Transverse colon (tissue), 4 donors: ENCODE measurements at places on chromosomes 13 and 19. TPM values are rescaled to one million over a fixed set of nuclear protein-coding genes. Genes with fewer than 3 reads are reported as not detected.
A peak's percentile ranks its signal among the peaks of the same experiment; 100 is the strongest.

The FCGBP gene
- 1,799 TPM for total RNA-seq

- H3K27ac ChIP-seq: no peak overlapping the region
- H3K36me3 ChIP-seq: no peaks in the 10 kb centered on the region
- no peaks in the 10 kb centered on the region for H3K4me1 ChIP-seq
- no peak overlapping the region for H3K4me3 ChIP-seq
Observed at GRCh38 chr13:63327584-63327983, 1911.9 kb upstream of the PCDH20 start.

DNA sequence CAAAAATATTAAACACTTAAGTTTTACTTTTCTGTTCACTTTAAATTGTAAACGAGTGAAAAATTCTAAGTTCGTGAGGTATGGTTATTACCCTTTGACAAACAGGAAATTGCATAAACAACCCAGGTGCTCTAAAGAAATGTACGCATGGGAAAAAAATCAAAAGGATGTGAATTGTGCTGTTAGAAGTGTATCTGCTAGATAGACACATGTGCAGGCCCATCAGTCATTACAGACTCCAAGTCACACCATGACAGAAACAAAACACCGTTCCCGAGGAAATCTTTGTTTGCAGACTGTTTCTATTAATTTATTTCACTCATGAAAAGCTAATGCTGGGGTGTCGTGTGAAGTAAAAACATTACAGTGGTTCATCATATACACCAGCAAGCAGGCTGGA is 17.0 kb upstream of the DOCK9 start:
- no peaks in the 10 kb centered on the region for H3K36me3 ChIP-seq
- no peaks in the 10 kb centered on the region for H3K27me3 ChIP-seq

The POU2F2 gene
- total RNA-seq: 7.1 TPM

DNA sequence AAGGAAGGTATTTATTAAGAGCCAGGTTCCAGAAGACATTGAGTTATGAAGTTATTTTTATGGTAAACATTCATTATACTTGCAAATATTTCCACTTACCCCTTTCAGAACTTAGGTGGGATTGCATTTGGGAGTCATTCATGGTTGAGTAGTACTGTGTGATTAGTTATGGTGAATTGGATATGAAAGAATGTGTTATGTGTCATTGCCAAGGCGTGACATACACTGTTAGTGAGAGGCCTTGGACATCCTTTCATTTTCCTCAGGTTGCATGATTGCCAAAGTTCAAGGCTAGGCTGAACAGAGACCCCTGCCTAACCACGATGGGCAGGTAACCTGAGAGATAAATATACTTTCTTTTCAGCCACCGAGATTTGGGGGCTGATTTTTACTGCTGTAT is 40.9 kb upstream of the MYO16 start:
- no peaks in the 10 kb centered on the region for H3K36me3 ChIP-seq
- H3K27ac ChIP-seq: no peak overlapping the region
- DNase-seq: no peak
- H3K4me1 ChIP-seq: no peaks in the 10 kb centered on the region
- no peak overlapping the region for H3K4me3 ChIP-seq
- no peaks in the 10 kb centered on the region for H3K27me3 ChIP-seq

- no peak for DNase-seq
- H3K4me1 ChIP-seq: peaks cover 10% of the 10 kb centered on the region
- H3K4me3 ChIP-seq: no peak overlapping the region
- H3K27ac ChIP-seq: no peak overlapping the region
Observed at GRCh38 chr13:113155201-113155600, 3.2 kb upstream of the PROZ start.

The CGB8 gene
- not detected for total RNA-seq

DNA sequence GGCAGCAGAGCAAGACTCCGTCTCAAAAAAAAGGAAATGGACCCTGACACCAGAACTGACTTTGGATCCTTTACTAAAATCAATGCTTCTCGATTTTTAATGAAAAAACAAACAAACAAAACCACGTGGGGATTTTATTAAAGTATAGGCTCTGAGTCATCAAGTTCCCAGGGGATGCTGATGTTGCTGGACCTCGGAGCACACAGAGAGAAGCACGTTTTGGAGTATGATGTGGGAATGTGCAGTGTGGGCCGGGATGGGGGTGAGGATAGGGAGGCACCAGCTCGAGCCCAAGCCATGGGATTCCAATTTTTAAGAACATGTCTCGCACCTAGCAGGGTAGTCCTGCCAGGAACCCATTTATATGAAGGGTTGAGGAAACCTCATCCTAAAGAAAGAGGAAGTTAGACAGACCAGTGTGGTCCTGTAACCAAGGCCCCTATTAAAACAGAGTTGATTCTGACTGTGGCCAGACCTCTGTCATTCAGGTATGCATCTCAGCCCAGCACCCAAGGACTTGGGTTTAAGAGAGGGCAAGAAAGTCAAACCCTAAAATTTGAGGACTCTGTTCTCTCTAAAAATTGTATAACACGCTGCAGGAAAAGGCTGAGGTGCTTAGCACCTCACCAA is 6.4 kb downstream of the FLT1 start:
- peaks cover 58% of the 10 kb centered on the region for H3K27me3 ChIP-seq
- H3K27ac ChIP-seq: no peak overlapping the region
- DNase-seq: no peak
- H3K4me1 ChIP-seq: no peaks in the 10 kb centered on the region
- H3K36me3 ChIP-seq: no peaks in the 10 kb centered on the region

GRCh38 chr19:28386066-28386465 is 826.9 kb downstream of the UQCRFS1 start:
- H3K27me3 ChIP-seq: no peaks in the 10 kb centered on the region
- no peaks in the 10 kb centered on the region for H3K4me1 ChIP-seq
- no peak overlapping the region for H3K4me3 ChIP-seq
- H3K36me3 ChIP-seq: no peaks in the 10 kb centered on the region
- no peak for DNase-seq

GRCh38 chr19:39413911-39414608 is 1.6 kb downstream of the PLEKHG2 start:
- H3K36me3 ChIP-seq: no peaks in the 10 kb centered on the region
- peak overlapping the region; percentile 66 for H3K4me3 ChIP-seq
- peak; percentile 31 for DNase-seq
- H3K27me3 ChIP-seq: peaks cover 17% of the 10 kb centered on the region
- peak overlapping the region; percentile 99 for H3K27ac ChIP-seq
- peaks cover 51% of the 10 kb centered on the region for H3K4me1 ChIP-seq

The NAPSA gene
- 3.0 TPM for total RNA-seq

- no peak for DNase-seq
- no peak overlapping the region for H3K4me3 ChIP-seq
- H3K4me1 ChIP-seq: no peaks in the 10 kb centered on the region
- no peaks in the 10 kb centered on the region for H3K27me3 ChIP-seq
Observed at GRCh38 chr13:110432522-110432921, 125.4 kb downstream of the COL4A2 start.

The PSG11 gene
- not detected for total RNA-seq

GRCh38 chr13:97456047-97456446 is 22.1 kb downstream of the RAP2A start:
- H3K4me3 ChIP-seq: no peak overlapping the region
- no peaks in the 10 kb centered on the region for H3K27me3 ChIP-seq
- no peaks in the 10 kb centered on the region for H3K4me1 ChIP-seq
